ENCODE measurements at places on chromosomes 3 and 15. TPM values are rescaled to one million over a fixed set of nuclear protein-coding genes. Genes with fewer than 3 reads are reported as not detected.

DNA sequence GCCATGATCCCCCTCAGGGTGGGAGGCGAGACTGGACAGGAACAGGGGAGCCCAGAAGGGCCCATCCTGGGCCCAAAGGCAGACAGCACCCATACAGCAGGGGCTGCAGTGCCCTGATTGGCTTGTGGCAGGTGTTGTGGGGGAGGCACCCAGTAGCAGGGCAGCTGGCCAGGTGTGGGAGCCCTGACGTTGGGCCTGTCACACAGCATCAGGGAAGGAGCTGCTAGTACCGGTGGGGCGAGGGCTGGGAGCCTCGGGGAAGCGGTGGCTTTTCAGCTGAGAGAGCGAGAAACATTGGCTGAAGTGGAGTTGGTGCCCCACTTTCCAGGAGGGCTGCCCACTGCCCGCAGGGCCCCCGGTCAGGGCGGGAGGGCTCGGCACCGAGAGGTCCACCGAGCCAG, 19.7 kb upstream of the CYP11A1 start:
- no peak for DNase-seq

GRCh38 chr3:94612631-94613030, 549.8 kb downstream of the NSUN3 start:
- no peak for DNase-seq

ITIH3 gene
- not detected for total RNA-seq

DNA sequence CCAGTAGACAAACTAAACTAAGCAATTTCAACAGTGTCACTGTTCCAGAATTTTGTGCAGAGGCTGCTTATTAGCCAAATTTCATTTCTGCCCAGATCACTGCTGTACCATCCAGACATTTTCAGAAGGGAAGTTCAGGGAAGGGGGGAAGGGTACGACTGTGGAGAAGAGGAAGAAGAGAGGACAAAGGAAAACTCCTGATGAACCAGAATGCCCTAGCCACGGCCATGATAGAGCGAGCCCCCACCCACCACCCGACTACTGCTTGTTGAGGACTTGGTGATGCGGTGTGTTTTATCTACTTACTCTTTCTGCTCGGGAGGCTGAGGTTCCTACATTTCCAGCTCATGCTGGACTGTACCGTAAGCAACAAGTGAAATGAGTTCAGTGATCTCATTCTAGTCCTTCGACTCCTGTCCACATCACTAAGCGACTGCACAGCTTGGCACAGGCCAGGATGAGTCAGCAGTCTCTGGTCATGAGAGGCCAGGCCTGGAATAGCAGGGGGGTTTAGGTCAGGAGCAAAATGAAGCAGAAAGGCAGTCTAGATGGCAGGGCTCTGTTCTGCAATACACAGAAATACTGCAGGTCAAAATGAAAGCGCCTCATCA, 330.8 kb downstream of the TIGIT start:
- peak; percentile 98 for DNase-seq

GNAT1 gene
- 4.4 TPM for total RNA-seq

- DNase-seq = no peak
Measured at GRCh38 chr3:54858093-54858785, 69.6 kb downstream of the LRTM1 start.

GRCh38 chr3:157204431-157204830, 44.5 kb upstream of the CCNL1 start:
- DNase-seq = peak; percentile 64

- DNase-seq = no peak
Measured at GRCh38 chr3:183082355-183082915, 16.9 kb downstream of the MCCC1 start.

SLITRK3 gene
- total RNA-seq = not detected

GRCh38 chr3:119542168-119542767, 17.1 kb downstream of the CD80 start:
- DNase-seq = no peak

PLSCR2 gene
- not detected for total RNA-seq

- DNase-seq = no peak
Measured at GRCh38 chr3:167705840-167706239, 28.9 kb downstream of the PDCD10 start.

PARP15 gene
- 0.08 TPM for total RNA-seq

GRCh38 chr15:52232327-52232726, 41.1 kb upstream of the GNB5 start:
- DNase-seq = no peak

MME gene
- 149 TPM for total RNA-seq

DNA sequence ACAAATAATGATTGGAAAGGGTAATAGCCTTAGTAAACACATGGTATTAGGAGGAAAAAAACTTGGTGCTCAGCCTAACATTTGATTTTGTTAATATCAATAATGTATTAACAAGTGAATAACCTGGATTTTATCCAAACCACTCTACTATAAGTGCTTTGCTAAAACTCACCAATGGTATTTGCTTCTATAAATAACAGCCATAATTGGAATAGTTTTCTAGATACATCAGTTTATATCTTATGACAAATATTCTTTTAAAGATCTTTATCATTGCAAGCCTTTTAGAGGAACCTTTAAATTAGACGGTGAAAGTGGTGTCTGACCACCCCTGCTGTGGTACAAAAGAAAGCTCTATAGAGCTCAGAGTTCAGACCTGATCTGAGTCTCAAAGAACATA, 123.9 kb downstream of the SHOX2 start:
- no peak for DNase-seq

DNA sequence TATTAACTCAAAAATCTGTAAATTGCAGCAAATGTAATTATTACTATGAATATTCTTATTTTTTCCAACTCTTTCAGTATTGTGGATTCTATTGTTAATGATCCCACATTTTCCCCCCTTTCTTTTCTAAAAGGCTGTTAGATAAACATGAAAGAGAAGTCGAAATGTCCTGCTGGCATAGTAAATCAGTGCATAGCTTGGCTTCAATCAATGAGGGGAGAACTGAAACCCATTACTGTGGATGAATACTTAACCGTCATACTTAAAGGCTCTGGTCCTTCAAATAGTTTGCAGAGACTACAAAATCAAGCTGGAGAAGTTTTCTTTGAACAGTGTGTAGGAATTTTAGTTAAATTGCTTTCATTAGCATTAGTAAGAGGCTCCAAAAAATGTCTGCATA, 667.9 kb downstream of the CADM2 start:
- DNase-seq = no peak

Data from myocyte (in vitro differentiated cells).